ENCODE measurements at places on chromosomes 1 and 21.

GRCh38 chr1:4276238-4276637, 376.2 kb upstream of the C1orf174 start:
- DNase-seq = no peak

- DNase-seq = no peak
These were observed 651 bp downstream of the ZBTB8A start for GRCh38 chr1:32539584-32540571.

- no peak for DNase-seq
These were observed 5.0 kb downstream of the PFKL start for GRCh38 chr21:44304877-44305293.

GRCh38 chr1:44328671-44329416, 26.2 kb downstream of the ERI3 start:
- no peak for DNase-seq

DNA sequence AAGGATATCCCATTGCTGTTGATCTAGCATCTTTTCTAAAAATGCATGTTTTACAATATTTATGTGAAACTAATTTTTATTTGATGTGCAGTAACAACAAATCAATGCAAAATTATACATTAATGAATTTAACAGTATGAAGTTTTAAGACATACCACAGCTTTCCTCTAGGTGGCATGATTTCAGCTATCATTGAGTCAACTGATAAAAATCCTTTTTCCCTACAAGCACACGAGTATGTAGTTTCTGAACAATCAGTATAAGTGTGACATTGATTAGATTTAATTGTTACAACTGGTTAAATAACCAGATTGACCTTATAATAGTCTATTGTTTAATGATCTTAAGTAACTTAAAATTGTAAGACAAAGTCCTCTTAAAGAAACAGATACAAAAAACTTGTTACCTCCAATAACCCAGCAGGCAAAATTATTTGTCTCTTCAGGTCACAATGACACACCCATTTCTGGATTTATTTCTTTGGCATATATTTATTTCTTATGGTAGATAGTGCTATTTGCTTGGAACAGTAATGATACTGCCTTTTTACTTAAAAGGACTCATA, 5.8 kb upstream of the TGFB2 start:
- no peak for DNase-seq

DNA sequence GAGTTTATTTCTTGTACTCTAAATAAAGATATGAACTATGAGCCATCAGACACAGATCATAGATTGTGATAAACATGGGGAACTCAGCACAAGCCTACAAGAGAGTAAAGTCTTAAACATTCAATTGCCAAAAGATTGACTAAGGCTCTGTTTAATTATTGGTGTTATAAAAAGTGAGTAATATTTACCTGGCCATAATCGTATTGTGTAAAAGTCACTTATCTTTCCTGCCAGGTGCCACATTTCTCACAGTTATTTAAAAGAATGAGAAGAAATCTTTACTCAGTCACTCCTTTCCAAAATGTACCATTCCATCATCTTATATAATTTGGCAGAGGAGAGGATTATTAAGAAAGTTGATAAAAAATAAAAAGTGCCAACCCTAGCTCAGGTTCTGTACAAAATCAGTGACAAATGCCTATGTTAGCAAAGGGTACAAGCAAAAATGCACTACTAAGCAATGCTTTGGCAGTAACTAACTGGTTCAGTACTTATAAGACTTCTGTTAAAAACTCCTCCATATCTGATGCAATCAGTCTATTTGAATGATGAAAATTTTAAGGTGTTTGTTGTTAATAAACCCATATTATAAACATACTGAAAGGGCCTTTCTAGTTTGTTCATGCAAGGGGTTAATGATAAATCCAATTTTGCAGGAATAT, 5.8 kb upstream of the NR5A2 start:
- no peak for DNase-seq

- no peak for DNase-seq
These were observed 63.2 kb downstream of the PRKAB2 start for GRCh38 chr1:147109041-147109440.

- no peak for DNase-seq
These were observed 29.7 kb downstream of the COA6 start for GRCh38 chr1:234402939-234403338.

DNA sequence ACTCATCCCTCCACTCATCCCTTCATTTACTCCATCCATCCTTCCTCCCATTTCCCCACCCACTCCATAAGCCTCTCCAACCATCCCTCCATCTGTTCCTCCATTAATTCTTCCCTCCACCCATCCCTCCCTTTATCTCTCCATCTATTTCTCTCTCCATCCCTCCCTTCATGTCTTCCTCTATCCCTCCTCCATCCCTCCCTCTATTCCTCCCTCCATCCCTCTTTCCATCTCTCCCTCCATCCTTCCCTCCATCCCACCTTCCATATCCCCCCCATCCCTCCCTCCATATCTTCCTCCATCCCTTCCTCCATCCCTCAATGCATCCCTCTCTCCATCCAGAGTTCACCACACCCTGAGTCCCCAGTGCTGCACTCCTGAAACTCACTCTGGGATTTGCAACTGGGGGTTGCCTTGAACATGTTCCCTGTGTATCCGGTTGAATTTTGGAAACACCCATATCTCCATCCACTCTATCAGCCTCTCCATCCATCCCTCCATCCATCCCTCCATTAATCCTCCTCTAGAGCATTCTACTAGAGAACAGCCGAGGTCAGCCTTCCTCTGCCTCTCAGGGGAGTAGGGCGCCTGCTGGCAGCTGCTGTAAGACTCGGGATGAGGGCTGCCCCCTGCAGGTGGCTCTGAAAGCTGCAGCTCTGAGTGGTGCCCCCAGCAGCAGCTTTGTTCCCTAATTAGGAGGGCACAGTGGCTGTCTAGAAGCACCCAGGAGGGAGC, 39.4 kb downstream of the ABCG1 start:
- DNase-seq = no peak

DNA sequence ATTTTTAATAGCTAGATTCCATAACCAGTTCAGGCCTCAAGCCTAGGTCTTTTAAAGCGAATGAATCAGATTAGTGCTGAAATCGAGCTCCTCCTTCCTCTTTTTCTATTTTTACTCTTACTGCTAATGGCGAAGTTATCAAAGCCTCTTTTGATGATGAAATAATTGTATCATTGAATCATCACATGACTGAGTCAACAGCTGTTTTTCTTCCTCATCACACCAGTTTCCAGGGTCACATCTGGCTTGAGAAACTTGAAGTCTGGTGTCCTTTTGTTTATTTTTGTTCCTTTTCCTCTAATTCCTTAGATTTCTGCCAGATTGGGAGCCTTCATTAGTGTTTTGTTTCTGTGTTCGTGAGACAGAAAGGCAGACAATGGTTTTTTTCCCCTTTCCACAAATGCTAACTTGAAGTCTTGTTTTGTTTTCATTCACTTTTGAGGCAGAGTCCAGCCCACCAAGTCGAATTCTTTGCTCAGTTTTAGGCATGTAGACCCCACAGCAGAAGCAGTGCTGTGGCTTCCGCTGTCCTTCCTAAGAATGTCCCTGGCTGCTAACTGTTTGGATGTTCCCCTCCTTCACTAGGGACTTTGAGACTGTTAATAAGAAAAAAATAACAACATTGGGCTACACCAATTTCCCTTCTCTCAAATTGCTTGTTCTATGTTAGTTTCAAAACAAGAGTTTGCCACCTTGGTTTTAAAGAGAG, 51.9 kb upstream of the FMOD start:
- no peak for DNase-seq

- peak; percentile 56 for DNase-seq
These were observed 21.1 kb downstream of the KIF17 start for GRCh38 chr1:20696397-20697333.

DNA sequence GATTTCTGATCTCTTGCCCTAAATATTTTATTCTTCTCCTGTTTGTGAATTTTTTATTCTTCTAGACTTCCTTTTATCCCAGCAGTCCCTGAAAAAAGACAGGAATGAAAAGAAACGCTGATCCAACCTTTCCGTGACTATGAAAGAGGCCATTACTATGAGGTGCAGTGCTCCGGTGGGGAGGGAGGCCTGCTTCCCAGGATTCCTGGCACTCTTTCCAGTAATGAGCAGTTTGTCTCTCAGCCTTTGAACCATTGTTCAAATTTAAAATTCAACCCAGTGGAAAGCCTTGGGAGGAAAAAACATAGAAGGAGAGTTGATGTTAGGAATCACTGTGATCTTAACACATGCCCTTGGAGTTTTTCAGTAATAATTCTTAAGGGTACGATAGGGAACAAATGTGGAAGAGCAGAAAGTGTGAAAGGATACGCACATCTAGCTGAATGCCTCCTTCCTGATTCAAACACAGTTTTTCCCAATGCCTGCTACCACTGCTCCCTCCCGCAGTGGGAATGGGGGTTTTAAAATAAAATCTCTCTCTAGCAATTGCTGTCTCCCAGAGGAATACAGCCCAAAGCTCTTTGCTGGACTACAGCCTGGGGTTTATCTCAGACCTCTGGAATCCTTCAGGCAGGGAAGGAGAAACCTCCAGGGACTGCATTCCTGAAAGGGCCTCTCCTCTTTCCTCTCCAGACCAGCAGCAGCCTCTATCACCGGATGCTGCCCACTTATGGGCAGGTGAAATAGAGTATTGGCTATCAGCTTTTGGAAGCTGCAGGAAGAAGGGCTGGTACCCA, 6.1 kb downstream of the IER5 start:
- DNase-seq = no peak

DNA sequence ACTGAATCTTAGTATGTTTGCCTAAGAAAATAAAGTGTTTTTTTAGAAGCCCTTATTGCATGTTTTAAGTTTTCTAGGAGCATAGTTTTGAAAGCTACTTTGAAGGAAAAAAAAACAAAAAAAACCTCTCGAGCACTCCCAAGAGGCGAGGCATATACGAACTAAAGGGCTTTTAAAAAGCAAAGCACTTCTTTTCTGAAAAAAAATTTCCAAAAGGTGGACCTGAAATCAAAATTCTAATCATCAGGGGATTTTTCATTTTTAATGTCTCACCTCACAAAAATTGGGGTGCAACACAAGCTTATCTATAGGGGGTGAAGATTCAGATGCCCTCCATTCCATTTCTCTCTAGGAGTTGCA, 594 bp downstream of the GLMN start:
- no peak for DNase-seq

DNA sequence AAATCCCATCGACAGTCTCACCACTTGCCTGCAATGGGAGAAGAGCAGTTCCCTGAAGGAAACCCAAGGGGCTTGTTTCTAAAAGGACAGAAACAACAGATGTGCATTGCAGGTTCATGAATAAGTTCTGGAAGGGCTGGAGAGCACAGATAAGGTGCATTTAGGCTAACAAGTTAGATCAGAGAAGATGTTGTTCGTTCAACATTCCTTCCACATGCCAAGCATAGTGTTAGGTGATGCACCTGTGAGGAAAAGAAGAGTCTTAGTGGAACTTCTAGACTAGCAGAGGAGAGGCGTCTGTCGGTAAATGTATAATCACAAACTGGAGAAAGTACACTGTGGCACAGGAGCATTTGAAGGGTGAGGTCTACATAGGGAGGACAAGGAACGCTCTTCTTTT, 98.0 kb downstream of the ST3GAL3 start:
- DNase-seq = no peak

DNA sequence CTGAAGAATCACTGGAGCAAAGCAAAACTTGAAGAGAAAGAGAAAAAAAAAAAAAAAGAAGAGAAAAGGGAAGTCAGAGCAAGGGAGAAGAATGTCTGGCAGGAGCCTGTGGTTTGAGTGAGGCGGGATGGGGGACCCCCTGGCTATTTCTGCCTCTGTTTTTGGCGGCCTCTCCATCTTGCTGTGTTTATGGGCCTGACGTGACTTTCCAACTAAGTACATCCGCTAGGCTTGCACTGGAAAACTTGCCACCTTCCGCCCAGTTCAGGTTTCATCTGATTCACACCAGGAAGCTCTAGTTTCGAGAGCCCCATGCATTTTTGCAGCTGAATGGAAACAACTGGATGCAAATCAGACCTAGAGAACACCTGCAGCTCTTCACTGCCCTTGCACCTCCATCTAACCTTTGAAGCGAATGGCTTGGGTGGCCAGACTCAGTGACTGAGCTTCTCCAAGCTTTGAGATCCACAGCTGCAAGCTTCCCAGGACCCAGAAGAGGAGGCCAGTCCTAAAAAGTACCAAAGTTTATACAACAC, 28.0 kb downstream of the TBX15 start:
- DNase-seq = no peak

GRCh38 chr21:42453224-42453985, 42.6 kb downstream of the RSPH1 start:
- DNase-seq = no peak

DNA sequence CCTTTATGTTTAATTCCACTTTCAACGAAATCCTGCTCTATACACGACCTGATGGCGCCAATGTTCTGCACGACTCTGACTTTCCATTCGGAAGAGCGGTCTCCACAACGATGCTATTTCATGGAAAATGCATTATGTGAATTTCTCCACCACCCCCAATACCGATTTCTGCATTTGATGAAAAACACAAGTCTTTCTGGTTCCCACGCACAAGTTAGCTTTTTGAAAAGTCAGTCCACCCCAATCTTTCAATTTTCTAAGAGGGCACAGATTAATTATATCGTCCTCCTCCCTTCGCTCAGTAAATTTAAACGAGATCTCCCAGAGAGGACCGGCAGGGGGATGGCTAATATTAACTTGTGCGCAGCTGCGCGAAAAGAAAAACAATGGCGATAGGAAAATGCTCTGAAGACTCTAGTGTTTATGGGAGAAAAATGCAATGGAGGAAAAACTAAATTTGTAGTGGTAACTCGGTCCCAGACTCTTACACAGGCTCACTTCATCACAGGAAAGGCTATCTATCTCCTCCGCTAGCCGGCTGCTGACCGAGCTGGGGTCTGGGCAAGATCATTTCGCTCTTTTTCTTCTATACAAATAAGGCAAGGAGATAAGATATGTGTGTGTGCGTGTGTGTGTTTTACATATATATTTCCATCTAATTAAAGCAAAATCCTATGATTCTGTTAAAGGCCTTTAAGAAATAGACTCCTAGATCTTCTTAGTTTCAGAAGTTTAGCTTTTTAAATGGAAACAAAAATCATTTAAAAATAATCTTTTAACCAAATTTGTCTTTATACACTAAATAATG, 1.2 kb upstream of the LHX8 start:
- DNase-seq = no peak

- DNase-seq = no peak
These were observed 62.3 kb downstream of the DISP3 start for GRCh38 chr1:11541236-11541635.

- no peak for DNase-seq
These were observed 24.9 kb downstream of the SYT11 start for GRCh38 chr1:155884031-155884960.
